Activated CD4-positive, alpha-beta T cell treated with anti-CD3 and anti-CD28 coated beads, Interleukin-2, amount 10 ng/mL, durations not matched to agents 24 days and 14 days (primary cell): ENCODE measurements at places on chromosomes 1 and 21. TPM values are rescaled to one million over a fixed set of nuclear protein-coding genes. Genes with fewer than 3 reads are reported as not detected.

GRCh38 chr1:92228401-92228800 is 10.7 kb downstream of the C1orf146 start:
- DNase-seq: no peak
- H3K4me3 ChIP-seq: no peak overlapping the region
- peaks cover 7% of the 10 kb centered on the region for H3K27me3 ChIP-seq
- H3K27ac ChIP-seq: no peak overlapping the region

DNA sequence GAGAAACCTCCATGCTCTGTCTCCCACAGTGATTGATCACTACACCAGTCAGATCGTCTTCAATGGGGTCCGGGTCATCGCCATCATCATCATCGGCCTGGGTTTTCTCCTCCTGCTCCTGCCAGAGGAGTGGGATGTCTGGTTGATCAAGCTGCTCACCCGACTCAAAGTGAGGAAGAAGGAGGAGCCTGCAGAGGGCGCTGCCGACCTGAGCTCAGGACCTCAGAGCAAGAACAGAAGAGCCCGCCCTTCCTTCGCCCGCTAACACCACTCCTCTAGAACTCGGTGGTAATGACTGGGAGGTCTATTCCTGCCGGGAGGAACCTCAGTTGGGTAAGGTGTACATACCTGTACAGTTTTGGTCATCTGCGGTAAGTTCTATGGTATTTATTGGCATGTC is 50.3 kb upstream of the COA6 start:
- peaks cover 22% of the 10 kb centered on the region for H3K4me1 ChIP-seq
- peak; percentile 90 for DNase-seq
- no peak overlapping the region for H3K27ac ChIP-seq
- H3K27me3 ChIP-seq: peaks cover 12% of the 10 kb centered on the region
- peaks cover 2% of the 10 kb centered on the region for H3K36me3 ChIP-seq
- peak overlapping the region; percentile 68 for H3K4me3 ChIP-seq

DNA sequence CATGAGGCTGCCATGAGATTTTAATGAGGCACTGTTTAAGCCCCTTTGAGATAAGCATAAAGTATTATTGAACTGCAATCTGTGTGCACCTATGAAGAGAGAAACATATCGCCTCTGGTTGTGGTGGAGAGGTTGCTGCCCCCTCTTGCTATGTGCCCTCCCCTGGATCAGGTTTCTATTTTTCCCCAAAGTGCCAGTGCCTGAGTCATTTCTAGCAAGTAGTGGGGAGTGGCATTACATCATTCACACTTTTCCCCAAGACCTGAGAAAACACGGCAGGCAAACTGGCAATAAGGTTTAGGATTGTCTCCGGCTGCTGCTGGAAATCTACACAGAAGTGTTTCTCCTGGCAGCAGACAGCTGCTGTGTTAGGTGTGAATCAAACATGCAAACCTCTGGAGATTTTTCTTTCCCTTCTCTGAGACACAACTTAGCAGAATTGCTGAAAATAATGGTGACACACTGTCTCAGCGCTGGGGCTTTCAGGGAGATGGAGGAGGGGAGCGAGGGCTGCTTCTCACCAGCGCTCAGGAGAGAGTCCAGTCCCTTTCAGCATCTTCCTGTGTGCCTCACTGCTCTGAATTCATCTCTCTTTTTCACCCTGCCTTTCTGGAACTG is 13.7 kb upstream of the RGS16 start:
- H3K27me3 ChIP-seq: peaks cover 24% of the 10 kb centered on the region
- peaks cover 65% of the 10 kb centered on the region for H3K4me1 ChIP-seq
- H3K27ac ChIP-seq: peak overlapping the region; percentile 45
- no peak for DNase-seq

DNA sequence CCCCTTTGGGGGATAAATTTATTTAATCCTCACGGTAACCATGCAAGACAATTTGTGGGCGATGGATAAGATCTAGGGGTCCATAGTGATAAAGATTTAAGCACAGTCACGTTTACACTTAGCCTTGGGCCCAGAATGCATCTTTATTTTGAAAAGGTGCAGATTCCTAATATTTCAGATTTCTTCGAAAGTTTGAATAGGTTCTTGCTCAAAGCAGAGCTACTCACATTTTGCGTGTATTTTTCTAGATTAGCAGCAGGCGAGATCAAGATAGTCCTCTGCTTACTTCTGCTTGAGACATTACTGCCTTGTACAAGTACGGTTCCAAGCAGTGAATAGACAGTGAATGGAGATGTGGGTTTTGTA is 647 bp downstream of the TSEN15 start:
- peak overlapping the region; percentile 98 for H3K27ac ChIP-seq
- no peak for DNase-seq
- peaks cover 35% of the 10 kb centered on the region for H3K4me1 ChIP-seq
- H3K4me3 ChIP-seq: peak overlapping the region; percentile 96

Gene C1orf185
- total RNA-seq: not detected in 2 replicates
